ENCODE measurements at places on chromosomes 1 and 21.

GRCh38 chr21:40029888-40030287, 162.7 kb downstream of the PCP4 start:
- no peak for DNase-seq

- no peak for DNase-seq
Observed at GRCh38 chr1:62092110-62092509, 102.5 kb upstream of the L1TD1 start.

DNA sequence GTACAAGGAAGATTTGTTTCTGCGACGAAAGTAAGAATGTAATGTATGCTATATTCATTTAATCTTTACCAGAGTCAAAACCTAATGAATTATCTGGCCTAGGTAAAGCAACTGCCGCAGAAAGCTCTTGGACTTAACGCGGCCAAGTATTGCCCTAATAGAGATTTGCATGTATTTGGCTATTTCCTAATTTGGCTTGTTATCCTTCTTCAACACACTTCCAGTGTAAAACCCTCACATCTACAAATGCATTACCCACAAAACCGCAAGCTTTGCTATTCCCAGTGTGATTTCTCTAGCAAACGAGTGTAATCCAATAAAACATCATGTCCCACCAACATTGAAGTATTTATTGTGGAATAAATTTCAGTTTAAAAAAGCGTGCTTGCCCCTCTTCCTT, 123.8 kb upstream of the LMO4 start:
- no peak for DNase-seq

GRCh38 chr1:19204446-19205266, 5.4 kb downstream of the UBR4 start:
- no peak for DNase-seq

DNA sequence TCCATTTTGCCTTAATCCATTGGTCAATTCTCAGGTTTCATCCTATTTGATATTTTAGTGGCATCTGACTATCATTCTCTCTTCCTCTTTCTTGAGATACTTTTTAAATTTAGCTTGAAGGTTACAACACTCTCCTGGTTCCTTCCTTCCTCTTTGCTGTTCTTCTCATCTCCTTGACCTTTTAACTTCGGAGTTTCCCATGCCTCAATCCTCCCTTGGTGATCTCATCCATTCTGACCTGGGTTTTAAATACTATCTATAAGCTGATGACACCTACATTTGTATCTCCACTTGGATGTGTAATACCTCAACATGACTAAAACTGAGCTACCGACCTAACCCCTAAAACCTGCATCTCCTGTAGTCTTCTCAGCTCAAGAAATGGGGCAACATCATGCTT, 4.8 kb upstream of the ZNF687 start:
- no peak for DNase-seq

DNA sequence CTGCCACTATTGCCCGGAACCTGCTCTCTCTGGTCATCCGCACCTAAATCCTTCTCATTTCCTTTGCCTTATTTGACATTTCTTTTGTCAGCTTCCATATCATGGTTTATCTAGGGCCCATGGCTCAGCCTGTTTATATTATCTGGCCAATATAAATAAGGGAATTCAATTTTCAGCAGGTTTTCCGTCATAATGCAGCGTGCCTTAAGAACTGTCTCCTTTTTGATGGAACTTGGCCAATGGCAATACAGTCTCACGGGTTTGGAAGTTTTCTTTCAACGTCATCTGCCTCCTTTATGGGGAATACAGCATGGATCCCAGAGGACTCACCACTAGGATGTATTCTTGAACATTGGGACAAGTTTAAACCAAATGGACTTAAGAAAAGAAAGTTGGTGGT, 77.8 kb upstream of the KIAA0040 start:
- no peak for DNase-seq

Measured in GM04504 (cell line).